ENCODE measurements at places on chromosomes 12 and 14. TPM values are rescaled to one million over a fixed set of nuclear protein-coding genes. Genes with fewer than 3 reads are reported as not detected.

- no peak for DNase-seq
Measured at GRCh38 chr14:84086714-84087113, 1443.2 kb upstream of the FLRT2 start.

NPFF gene
- total RNA-seq = not detected

KRT72 gene
- total RNA-seq = 0.17 TPM

SLC38A1 gene
- 35.3 TPM for total RNA-seq

- no peak for DNase-seq
Measured at GRCh38 chr12:130968611-130969010, 14.9 kb downstream of the ADGRD1 start.

- DNase-seq = no peak
Measured at GRCh38 chr14:64821651-64822050, 58.1 kb downstream of the SPTB start.

HVCN1 gene
- 12.4 TPM for total RNA-seq

DNA sequence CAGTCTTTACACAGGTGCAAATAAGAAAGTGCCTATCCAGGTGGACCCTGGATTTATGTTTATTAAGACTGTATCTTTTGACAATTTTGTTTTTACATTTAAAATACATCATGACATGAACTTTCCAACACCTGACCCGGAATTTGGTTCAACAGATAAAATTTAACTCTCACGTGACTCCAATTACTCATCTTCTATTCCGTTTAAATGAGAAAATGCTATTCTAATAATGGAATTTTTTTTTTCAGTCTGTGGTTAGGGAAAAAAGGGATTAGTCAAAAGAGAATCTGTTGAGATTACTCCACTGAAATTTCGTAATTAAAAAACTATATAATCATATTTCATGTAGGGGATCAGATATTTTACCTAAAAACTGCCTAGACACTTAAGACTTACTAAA is 11.1 kb downstream of the VPS37B start:
- no peak for DNase-seq

DNA sequence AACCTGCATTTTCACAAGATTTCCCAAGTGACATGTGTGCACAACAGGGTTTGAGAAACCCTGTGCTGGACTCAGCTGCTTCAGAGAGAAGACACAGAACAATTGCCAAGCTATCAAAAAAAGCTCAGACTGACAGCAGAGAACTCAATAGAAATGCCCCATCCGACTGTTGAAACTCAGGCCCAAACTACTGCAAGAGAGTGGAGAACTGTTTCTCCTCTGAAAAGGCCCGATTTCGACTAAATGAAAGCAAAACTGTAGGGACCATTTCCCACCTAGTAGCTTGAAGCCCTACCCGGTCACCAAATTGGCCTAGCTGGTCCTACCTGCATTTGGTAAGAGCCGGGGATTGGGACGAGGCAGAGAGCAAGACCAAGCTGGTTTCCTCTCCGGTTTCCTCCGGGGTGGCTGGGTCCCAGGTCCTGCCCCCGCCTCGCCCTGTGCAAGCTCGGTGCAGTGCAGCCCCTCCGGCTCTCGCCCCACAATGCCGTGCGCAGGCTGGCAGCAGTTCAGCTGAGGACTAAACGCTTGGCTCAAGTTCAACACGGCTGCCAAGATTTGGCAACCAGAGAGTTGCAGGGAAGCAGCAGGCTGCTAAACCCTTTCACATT is 1180.6 kb downstream of the VRK1 start:
- peak; percentile 74 for DNase-seq

DNA sequence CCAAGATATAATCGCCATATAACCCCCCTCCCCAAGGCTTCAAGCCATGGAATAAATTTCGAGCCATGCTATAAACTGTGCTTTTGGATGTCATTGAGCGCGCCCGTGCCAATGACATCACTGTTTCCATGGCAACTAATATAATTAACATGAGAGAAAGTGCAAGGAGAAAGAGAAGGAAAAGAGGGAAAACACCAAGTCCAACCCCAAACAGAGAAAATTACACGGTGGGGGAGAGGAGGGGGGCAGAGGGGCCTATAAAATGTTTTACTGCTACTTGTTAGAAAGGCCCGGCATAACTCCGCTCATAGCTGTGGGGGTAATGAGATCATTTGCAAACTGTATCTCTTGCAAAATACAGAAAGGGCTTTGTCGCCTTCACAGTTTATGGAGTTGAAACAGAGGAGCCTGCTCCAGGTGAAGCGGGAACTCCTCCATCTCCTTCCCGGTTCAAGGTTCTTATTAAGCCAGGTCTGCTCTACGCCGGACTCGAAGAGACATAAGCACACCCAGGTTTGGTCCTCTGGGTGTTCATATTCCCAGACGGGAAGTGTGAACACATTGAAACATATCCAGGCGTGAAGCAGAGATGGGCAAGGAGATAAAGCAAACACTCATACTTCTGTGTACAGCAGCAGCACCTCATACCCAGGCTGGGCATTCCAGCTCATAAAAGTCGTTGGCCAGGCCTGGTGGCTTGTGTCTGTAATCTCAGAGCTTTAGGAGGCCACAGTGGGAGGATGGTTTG is 99.1 kb upstream of the MAP1LC3B2 start:
- peak; percentile 33 for DNase-seq

- no peak for DNase-seq
Measured at GRCh38 chr12:3732901-3733300, 20.0 kb downstream of the CRACR2A start.

- no peak for DNase-seq
Measured at GRCh38 chr12:88339254-88339949, 197.3 kb downstream of the TMTC3 start.

DNA sequence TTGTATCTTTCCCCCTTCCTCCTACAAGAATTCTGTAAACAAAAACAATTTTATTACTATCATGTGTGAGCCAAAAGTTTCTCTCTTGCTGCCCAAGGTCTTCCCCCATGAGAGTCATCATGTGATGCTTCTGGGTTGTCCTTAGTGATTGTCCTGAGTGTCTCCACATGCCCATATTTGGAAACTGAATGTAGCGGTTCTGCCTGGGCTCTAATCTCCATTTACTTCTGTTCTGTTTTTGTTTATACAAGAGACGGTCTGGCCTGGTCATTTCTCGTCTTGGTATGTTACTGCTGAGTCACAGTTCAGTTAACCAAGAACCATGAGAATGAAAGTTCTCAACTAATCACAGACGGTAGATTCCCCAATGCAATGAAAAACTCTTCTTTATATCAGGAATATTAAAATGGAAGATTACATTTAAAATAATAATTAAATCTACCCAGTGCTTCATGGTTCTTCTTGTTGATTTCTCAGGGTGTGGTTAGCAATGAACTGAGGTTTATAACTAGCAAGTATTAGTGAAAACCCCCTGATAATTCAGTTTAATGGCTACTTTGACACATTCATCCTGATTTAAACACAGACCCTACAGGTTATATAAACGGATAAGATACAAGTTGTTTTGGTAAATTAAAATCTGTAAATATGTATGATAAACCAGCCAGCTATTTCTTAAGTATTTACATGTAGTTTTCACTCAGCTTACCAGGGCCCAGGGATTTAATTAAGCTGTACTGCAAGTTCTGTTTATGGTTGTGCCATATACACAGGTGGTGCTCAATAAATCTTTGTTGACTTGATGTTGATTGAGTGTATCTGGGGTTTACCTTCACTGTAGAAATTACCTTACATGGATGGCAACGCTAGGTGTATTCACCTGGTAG is 81.1 kb downstream of the PELI2 start:
- DNase-seq = no peak

DNA sequence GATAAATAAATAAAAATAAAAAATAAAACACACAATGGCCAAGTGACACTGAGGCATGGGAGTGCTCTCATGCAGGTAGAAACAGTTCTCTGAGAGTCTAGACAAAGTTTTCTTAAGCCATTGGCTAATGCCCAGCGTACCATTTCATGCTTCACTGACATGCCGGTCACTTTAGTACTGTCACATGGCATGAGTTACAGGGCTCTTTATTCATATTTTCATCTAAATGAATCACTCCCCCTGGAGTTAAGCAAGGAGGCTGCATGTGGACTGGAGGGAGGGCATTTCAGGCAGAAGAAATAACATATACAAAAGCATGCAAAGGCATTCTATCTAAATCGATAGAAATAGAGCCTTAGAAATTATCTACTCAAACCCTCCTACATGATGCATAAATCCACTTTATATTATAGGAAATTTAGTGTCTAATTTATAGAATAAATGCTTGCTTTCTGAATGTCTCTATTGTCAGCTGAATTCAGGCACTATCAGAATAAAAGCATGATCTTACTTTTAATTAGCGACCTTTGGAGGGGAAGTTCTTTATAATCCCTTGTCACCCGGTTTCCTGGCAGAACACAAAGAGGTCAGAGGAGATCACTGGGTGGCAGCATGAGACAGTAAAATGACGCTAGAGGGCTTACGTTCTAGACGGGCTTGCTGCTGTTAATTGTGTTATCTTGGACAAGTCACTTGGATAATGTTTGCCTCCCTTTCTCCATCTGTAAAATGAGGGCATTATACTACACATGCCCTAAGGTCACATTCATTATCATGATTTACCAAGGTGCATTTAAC is 17.5 kb downstream of the DYRK4 start:
- no peak for DNase-seq

SOX5 gene
- total RNA-seq = 13.0 TPM

YLPM1 gene
- 124 TPM for total RNA-seq

GRCh38 chr12:38930990-38931389 is 25.6 kb upstream of the CPNE8 start:
- no peak for DNase-seq

MANSC4 gene
- total RNA-seq = not detected

DNA sequence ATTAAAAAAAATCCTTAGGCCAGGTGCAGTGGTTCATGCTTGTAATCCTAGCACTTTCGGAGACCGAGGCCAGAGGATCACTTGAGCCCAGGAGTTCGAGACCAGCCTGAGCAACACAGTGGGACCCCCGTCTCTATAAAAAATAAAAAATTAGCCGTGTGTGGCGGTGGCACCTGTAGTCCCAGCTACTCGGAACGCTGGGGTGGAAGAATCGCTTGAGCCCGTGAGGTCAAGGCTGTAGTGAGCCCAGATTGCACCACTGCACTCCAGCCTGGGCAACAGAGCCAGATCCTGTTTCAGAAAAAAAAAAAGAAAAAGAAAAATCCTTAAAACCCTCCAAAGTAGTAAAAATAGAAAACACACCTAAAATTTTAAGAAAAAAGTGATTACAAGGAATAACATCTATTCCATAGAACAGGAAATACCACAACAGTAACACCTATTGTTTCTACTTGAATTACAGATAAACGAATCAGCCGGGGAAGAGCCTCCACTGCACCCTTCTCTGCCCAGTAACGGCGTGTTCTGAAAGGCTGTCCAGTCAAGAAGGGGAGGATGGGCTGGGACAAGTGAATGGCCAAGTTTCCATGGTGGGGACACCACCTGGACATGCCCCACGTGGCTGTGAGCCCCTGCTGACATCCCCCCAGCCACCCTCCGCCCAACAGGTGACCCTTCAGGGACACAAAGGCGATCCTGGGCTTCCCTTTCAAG is 17.8 kb downstream of the POLE start:
- no peak for DNase-seq

DNA sequence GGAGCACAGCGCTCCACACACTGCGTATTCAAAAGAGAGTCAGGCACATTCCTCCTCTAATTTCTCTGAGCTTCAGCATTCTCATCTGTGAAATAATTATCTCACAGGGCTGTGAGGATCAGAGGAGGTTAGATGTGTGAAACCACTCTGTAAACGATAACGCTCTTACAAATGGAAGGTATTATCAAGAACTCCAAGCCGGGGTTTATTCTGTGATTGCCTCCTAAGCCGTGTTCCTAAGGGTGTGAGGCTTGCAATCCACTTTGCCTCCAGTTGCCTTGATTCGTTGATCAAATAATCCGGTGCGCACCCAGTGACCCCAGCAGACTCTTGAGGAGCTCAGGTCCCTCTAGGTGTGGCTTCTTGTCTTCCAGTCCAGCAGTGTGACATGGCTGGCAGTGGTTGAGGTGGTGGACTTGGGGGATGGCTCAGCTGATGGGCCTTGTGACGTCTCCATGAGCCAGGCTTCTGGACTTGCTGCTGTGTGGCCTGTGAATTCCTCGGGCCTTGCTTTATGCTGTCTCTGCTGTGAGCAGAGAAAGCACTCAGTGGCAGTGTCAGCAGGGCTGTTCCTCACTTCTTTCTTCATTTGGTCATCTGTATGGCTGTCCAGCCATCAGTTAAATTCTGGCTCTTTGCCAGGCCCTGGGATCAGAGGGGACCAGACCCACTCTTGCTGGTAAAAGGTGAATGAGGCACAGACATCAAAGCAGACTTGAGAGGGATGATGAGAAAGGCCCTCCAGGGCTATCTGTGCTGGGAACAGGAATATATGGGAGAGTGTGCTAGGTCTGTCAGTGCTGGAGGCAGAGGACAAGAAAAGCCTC is 71.0 kb downstream of the SLC25A47 start:
- no peak for DNase-seq

LDHB gene
- 437 TPM for total RNA-seq

DNA sequence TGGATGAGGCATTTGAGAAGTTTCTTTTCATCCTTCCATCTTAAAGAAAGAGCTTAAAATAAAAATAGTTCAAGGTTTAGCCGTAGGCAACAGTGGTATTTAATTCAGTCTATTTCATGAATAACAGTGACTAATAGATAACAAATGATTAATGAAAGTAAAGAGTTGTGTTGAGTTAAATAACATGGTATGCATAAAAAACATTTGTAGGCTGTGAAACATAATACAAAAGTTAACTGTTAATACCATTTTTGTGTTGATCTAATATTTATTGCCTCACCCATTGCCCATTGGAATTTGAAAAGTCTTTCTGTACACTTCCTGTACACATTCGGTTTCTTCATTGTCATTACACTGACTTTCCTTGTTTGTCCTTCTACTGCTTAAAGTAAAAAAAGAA is 108.6 kb upstream of the PDE3A start:
- no peak for DNase-seq

DNA sequence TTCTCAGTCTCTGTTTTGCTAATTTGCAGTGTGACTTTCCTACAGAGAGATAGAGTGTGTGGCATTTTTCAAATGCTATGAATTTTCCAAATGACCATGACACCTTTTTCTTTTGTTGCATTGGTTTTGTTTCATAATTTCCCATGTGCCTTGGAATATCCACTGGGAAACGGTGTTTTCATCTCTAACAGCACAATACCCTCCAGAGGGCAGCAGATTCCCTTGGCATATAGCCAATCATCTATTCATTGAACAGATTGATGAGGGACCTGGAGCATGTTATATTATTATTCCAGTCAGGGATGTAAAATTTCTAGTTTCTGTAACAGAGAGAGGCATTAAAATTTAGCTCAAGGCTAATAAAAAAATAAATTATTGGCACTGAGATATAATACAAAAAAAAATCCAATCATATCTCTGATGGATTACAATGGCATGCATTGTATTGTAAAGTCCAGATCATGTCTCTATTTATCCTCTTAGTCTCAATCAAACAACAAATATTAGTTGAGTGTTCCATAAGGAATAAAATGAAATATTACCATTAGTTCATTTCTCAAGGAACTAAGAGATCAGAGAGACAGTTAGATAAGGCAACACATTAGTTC is 29.6 kb upstream of the NTN4 start:
- peak; percentile 65 for DNase-seq

MSI1 gene
- 3.5 TPM for total RNA-seq

GRCh38 chr14:24630087-24630871 is 3.7 kb downstream of the GZMB start:
- no peak for DNase-seq

- peak; percentile 72 for DNase-seq
Measured at GRCh38 chr12:124621296-124621660, 53.9 kb upstream of the NCOR2 start.

OR4K13 gene
- total RNA-seq = not detected

- DNase-seq = no peak
Measured at GRCh38 chr12:46357438-46358324, 14.9 kb downstream of the SLC38A2 start.

KRT77 gene
- not detected for total RNA-seq

GRCh38 chr12:106331599-106331998 is 25.9 kb upstream of the POLR3B start:
- no peak for DNase-seq
